ENCODE measurements at places on chromosomes 1 and 21.

DNA sequence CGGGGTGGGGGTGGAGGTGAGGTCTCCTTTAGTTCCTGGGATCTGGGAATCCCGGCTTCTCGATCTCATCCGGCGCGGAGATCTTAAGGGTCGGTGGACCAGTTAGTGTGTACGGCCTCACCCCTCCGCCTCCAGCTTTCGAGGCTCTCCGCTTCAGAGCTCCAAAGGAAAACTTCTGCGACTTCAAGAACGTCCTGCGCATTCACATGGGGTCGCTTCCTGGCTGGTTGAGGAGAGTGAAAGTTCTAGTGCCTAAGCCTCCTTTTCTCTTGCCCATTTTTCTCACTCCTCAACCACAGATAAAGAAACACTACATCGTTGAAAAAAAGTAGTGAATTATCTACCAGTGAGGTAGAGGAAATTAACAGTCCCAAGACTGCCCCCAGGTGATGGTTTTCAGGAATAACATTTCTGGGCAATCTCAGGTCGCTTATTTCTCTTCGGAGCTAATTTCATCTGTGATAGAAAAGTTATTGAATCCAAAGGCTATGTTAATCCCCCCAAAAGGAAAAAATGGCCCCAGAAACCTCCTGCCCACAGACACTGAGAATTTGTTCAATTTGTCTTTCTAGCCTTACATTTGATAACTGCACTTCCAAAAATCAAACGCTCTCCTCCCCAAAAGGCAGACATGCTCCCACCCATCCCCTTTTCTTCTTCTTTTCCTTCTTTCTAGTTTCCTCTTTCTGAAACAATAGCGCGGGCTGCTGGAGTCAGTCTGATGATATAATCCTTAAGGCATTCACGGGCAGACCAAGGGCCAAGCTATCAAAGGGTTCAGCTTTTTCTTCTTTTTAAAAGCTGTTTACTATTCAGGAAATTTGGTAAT is 20.6 kb upstream of the TBX15 start:
- no peak for DNase-seq

DNA sequence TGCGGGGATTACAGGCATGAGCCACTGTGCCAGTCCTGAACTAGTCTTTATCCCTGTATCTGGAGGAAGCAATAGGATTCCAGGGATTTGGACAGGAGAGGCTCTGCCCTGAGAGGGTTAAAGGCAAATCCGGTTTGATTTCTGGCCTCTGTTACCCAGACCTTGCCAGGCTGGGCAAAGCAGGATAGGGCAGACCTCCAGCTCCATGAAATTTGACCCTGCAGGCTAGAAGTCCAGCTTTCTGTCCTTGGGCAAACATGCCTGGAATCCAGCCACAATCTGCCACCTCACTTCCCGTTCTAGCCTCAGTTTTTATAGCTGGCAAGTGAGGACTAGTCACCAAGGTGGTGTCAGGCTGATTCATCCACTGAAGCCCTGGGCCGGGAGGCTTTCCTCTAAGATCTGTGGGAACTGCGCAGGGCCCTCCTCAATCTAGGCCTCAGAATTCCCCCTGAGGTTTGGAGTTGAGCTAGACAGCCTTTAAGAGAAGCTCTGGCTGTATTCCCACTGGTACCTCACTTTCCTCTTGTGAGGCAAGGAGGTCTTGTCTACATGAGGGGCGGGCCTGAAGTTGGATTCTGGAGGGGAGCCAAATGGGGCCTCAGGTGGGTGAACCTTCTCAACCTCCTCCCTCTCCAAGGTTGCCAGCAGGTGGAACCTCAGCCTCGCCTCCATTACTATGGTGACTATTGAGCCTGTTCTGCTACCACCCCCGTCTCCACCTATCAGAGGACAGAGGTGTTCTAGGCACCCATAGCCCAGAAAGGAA is 7.0 kb upstream of the P3R3URF start:
- DNase-seq: no peak

- no peak for DNase-seq
Observed at GRCh38 chr1:52158218-52158617, 16.3 kb downstream of the ZFYVE9 start.

DNA sequence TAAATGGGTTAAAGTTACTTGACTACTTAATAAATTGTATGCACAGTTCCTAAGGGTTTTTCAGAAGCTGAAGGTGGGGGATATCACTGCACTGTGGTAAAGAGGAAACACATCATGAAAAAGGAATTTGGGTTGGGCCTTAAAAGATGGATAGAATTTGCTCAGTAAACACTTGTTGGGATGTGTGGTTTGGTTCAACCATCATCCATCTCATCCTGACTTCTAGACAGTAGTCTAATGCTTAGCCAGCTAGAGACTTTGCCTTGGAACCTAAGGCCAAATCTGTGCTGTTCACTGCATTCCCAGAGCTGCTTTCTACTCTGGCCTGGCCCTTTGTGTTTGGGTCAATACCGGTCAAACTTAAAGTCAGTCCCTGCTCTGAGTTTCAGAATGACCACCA is 30.6 kb downstream of the LY9 start:
- DNase-seq: no peak

GRCh38 chr1:179145521-179145920 is 63.7 kb downstream of the TOR3A start:
- DNase-seq: no peak

GRCh38 chr1:96926176-96926575 is 204.6 kb downstream of the PTBP2 start:
- no peak for DNase-seq
